ENCODE measurements at places on chromosomes 5 and 9.

GRCh38 chr5:57231607-57232006 is 57.7 kb downstream of the GPBP1 start:
- no peak for DNase-seq

DNA sequence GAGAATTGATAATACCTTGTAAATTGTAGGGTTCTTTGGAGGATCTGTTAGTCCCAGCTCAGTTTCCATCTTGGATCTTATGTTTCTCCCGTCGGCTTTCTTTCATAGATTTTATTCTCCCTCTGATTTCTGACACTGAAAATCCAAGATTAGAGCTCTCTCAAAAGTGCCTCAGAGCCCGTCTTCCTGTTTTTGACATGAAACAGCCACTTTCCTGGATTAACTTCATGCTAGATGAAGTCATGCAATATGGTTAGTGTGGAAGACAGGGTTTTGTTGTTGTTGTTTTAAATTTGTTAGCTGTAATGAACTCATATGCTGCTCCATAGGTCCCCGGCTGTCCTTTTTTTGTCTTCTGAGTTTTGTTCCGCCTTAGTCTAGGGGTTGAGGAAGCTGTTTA is 51.6 kb upstream of the ZFR start:
- no peak for DNase-seq

DNA sequence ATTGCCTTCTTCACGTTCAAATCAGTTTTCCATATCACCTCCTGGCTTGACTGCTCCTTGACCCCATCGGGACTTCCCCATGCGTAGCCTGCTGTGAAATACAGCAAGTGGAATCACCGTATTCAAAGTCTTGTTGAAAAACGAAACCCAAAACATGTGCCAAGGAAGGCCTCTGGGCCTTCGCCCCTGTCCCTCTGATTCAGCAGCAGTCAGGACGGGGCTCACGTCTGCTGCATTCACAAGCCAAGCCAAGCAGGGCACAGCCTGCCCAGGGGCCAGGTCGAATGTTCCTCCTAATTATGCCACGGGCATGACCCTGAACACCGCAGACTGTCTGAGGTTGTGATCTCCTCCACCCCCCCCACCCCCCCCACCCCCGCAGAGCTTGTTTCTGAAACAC is 960 bp upstream of the CTNND2 start:
- DNase-seq = no peak

DNA sequence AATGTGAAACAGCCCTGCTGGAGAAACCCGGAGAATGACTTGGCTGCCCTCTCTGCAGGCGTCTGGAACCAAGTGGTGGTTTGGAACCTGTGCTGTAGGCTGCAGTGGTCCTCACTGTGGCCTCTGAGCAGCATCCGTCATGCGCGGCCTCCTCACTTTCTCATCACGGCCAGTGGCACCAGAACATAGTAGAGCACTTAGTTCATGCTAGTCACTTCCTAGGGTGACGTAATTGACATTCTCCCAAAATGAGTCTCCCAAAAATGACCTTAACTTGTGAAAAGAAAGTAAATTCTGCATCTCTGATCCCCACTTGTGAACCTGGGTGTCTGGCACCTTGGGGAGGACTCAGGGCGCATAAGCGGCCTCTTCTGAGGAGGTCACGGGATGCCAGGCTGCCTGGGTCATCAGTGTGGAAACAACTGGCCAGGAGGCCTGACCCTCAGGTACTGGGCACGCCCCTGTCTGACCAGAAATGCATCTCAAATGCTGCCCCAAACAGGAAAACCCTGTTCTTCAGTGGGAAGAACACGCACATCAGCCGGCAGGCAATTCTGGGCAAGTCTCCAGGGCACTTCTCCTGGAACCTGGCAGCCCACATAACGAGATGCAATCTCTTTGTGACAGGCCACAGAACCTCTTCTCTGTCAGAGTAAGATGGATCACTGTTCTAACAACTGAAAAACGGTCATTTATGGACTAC is 36.6 kb upstream of the SPTLC1 start:
- no peak for DNase-seq

DNA sequence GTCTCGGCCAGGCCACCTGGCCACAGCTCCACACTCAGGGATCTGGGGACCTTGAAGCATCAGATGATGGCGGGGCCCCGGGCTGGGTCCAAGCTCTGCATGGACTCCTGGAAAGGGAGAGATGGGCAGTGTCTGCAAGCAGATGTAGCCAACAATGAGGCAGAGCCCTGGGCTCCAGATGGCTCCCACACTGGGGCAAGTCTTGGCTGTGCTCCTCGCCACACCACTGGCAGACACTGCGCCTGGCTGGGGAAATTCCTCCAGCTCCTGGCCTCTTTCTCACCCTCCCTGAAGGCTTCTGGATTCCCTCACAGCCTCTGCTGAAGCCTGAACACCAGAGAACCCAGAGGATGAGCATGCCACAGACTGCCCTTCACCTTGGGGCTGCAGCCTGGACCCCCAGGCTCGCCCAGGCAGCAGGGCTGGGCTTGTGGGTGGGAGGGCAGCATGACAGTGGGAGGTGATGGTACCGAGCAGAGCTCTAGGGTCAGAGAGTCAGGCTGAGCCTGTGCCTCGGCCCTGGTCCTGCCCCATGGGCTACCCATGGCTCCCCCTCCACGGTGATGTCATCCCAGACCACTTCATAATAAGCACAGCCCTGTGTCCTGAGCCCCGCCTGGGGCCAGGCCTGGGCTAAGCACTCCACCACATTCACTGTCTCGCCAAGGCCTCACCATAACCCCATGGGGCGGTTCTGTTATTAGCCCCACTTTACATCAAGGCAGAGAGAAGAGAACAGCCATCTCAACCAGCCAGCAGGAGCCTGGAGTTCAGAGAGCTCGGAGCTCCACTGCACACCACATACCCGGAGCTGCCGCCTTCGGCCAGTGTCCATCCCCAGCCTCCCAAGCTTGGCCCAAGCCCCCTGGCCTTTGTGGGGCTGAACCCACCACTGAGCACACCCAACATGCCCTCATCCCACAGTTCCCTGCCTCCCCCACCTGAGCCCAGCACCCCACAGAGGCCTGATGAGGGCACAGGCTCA is 62.2 kb upstream of the ADAMTS2 start:
- peak; percentile 69 for DNase-seq

DNA sequence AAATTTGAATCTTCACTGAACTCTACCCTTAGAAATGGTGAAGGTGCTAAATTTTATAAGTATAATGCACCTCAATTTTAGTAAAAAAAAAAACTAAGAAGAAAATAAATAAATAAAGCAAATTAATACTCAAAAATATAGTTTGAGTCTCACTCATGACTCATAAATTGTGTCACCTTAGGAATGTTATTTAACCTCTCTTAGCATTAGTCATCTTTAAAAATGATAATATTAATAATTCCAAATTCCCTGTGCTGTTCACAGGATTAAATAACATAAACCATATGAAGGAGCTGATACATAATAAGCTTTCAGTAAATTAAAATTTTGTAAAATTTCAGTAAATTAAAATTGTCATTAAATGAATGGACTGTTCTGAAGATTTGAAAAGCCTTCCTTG is 339.8 kb upstream of the RGMB start:
- no peak for DNase-seq

DNA sequence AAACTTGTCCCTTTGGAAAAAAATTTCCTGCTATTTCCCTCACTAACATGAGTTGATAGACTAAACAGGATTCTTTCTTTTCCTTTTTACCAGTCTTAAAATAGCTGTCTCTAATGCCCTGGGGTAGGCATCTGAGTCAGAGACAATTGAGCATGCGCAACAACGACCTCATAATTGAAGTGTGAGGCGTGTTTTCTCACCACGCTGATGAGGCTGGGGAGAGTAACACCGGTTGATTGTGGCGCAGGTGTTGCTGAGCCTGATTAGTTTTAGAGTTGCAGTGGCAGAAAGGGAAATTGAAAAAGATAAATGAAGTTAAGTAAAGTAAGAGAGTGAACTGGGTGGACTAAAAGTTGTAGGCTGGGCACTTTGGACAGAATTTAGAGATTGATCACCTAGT is 213.7 kb downstream of the TLR4 start:
- no peak for DNase-seq

- no peak for DNase-seq
These were observed 22.8 kb downstream of the RALGDS start for GRCh38 chr9:133098104-133098754.

DNA sequence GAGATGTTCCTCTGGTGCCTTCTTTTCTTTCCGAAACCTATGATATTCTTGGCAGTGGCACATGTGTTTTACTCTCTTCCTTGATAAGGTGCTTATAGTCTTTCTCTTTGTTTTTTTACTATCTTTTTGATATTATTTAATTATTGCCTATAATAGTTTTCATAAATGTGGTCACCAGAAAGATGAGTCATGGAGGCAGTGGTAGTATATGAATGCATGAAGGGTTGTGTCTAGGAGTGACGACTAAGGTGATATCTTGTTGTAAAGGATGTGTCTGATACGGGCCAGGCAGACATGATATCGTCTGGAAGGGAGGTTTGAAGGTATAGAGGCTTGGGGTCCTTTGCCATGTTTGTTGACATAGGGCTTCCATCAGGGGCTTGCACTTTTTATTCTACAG is 36.8 kb downstream of the SLC44A1 start:
- DNase-seq = no peak

GRCh38 chr9:72204062-72204461 is 54.8 kb downstream of the GDA start:
- DNase-seq = no peak

GRCh38 chr5:77777281-77777892 is 1.2 kb upstream of the TBCA start:
- no peak for DNase-seq

GRCh38 chr9:91391412-91391811 is 29.7 kb upstream of the AUH start:
- no peak for DNase-seq

- DNase-seq = no peak
These were observed 64.1 kb downstream of the OSTF1 start for GRCh38 chr9:75152416-75152815.

DNA sequence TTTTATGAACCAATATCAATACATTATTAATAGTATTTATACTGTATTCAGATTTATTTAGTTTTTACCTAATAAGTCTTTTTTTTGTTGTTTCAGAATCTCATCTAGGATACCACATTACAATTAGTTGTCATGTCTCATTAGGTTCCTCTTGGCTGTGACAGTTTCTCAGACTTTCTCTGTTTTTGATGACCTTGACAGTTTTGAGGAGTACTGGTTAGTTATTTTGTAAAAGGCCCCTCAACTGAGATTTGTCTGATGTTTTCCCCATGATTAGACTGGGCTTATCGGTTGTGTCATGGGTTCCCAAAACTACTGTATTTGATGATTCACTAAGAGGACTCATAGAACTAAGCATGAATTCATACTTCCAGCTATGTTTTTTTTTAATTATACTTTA is 56.3 kb downstream of the RNF180 start:
- DNase-seq = no peak

- DNase-seq = no peak
These were observed 62.2 kb upstream of the PPARGC1B start for GRCh38 chr5:149667829-149668330.

DNA sequence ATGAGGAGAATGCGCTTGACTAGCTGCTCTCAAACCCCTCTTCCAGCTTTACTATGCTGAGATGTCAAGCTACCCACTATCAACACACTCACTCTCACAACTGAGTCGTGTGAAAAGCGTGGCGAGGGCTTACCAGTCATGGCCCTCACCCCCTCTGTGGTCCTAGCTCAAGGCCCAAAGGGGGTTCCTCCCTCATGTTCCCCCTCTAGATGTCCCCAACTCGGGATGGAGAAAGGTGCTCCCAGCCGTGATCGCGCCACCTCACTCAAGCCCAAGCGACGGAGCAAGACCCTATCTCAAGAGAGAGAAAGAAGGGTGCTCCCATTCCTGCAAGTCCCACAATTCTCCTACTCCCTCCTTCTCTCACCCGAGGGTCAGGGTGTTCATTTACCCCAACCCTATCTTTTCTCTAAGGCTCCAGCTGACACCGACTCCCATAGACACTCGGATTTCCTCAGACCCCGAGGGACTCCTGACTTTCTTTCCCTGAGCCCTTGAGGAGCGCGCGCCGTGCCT is 559 bp downstream of the SLC38A9 start:
- no peak for DNase-seq

GRCh38 chr5:135372654-135373381 is 26.2 kb downstream of the MACROH2A1 start:
- DNase-seq = no peak

GRCh38 chr5:88888848-88889188 is 5.8 kb upstream of the MEF2C start:
- no peak for DNase-seq

DNA sequence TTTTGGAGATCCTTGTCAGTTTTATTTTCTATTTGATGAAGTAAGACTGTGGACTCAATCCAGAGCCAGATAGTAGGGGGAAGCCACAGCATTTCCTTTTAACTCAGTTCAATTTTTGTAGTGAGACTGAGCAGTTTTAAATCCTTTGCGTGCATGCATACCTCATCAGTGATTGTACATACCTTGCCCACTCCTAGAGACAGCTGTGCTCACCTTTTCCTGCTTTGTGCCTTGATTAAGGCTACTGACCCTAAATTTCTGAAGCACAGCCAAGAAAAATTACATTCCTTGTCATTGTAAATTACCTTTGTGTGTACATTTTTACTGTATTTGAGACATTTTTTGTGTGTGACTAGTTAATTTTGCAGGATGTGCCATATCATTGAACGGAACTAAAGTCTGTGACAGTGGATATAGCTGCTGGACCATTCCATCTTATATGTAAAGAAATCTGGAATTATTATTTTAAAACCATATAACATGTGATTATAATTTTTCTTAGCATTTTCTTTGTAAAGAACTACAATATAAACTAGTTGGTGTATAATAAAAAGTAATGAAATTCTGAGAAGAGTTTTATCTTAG is 17.8 kb downstream of the DIMT1 start:
- DNase-seq = no peak

GRCh38 chr9:13427587-13427986 is 148.1 kb upstream of the MPDZ start:
- DNase-seq = no peak

GRCh38 chr9:76379494-76379893 is 14.7 kb downstream of the RFK start:
- DNase-seq = no peak

- no peak for DNase-seq
These were observed 304.4 kb downstream of the MAN2A1 start for GRCh38 chr5:109994135-109994534.

DNA sequence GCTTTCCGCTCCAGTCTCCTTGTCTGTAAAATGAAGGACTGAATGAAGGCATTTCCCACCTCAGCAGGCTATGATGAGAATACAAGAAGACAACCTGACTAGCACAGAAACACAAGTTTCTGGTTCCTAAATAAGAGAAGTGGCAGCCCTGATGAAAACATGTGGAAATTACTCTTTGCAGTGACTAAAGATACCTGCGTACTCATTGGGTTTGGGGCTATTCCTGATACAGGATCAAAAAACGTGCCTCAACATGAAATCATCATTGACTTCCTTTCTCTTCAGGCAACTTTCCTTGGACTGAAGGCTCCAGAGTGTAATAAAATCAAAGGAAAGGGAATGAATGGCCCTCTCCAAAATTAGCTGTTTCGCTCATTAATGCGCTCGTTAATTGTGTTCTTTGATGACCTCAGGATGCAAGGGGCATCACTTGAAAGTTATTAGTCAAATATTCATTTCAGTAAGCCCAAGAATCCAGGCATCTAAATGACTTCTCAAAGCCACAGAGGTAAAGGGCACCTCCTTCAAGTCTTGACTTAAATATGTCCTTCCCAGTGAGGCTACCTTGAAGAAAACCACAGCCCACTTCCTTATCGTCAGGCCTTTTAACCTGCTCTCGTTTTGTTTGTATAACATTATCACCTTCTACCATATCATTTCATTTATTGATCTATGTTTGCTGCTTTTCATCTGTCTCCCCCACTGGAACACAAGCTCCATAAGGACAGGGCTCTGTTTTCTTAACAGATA is 68.9 kb downstream of the RASEF start:
- DNase-seq = no peak
